ENCODE measurements at places on chromosomes 11 and 22. TPM values are rescaled to one million over a fixed set of nuclear protein-coding genes. Genes with fewer than 3 reads are reported as not detected.

DNA sequence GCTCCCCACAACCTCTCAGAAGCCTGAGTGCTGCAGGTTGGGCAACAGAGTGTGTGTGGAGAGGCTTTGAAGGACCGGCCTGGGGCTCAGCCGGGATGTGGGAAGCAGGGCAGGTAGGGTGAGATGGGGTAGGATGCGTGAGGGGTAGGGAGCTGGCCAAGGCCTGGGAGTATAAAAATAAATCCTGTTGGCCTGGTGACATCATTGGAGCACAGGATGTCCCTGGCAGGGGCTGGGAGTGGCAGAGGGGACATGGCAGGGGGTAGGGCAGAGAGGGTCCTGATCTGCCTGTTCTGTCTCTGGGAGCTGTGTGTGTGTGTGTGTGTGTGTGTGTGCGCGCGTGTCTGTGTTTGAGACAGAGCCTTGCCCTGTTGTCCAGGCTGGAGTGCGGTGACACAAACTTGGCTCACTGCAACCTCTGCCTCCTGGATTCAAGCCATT is 28.6 kb downstream of the TEF start:
- DNase-seq, result no peak
- peak overlapping the region; percentile 63 for H3K27ac ChIP-seq

GRCh38 chr11:19467904-19468303 is 227.2 kb upstream of the E2F8 start:
- no peak overlapping the region for H3K4me3 ChIP-seq
- peaks cover 17% of the 10 kb centered on the region for H3K27me3 ChIP-seq

Gene TMEM86A
- 0.25 TPM for total RNA-seq

Gene GGT5
- 0.35 TPM for total RNA-seq

Gene ANKK1
- total RNA-seq, result not detected

All from activated CD4-positive, alpha-beta T cell treated with anti-CD3 and anti-CD28 coated beads, Interleukin-2, amount 10 ng/mL, durations not matched to agents 7 days and 5 days (primary cell).